Stimulated activated CD4-positive, alpha-beta T cell treated with anti-CD3 and anti-CD28 coated beads, Interleukin-4, amount 100 ng/mL, for 48 hours (primary cell): ENCODE measurements at places on chromosomes 6 and 20.

GRCh38 chr6:7841781-7842468 is 68.7 kb downstream of the TXNDC5 start:
- DNase-seq: no peak

DNA sequence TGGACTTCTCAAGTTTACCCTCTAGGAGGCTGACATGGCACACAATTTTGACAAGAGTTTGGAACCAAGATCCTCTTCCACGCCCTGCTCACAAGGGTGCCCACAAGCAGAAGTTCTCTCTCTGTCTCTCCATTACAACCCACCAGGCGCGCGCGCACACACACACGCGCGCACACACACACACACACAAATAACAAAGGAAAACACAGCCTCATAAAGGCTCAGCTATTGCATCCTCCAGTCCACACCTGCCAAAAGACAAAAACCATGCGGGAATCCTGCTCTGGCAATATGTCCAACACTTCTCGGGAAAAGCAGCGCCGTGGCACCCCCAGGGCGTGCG is 870 bp downstream of the PAK5 start:
- no peak for DNase-seq

DNA sequence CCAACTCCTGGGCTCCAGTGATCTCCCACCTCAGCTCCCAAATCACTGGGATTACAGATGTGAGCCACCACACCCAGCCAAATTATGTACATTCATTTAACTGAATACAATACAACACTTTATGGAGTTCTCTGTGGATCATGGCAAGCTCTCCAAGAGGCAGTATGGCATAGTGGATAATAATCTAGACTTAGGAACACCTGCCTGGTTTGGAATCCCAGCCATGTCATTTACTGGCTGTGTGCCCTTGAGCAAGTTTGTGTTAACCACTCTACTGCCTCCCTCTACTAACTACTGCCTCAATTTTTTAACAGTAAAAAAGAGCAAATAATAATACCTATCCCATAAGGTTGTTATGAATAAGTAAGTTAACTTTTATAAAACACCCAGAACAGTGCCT is 1.9 kb upstream of the ETV7 start:
- no peak for DNase-seq

DNA sequence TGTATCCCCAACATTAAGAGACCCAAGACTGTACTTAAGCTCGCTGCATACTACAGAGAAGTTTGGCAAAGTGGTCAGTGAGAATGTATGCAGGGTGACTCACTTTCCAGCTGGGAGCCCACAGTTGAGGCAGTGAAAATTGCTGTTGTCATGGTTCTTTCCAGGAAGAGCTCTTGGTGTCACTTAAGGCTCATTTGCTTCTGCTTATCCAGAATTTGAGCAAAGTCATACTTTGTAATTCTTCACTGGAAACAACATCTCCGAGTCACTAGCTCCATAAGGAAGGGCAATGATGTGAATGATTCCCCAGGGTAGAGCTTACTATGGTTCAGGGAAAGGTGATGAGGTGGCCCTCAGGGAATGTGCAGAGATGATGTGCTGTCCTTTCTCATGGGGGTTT is 65.4 kb upstream of the FBXL4 start:
- no peak for DNase-seq

DNA sequence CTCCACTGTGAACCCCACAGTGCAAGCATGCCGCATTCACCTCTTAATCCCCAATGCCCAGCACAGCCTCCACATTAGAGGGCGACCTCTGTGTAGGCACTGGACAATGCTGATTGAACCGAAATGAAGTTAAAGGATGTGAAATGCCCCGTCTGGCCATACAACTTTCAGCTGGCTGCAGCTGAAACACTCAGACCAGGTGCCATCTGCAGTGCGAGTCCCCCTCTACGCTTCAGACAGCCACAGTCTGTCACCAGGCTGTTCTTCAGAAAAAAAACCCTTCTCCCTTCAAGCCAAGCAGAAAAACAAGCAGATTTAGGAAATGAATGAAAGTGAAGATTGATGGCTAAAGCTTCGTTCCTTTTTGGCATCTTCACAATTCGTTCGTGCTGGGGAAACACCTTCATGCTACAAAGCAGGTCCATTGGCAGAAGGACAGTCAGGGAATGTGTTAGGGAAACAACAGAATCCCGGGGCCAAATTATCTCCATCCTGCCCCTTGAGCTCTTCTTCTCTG is 44.7 kb downstream of the TNFAIP3 start:
- DNase-seq: no peak

DNA sequence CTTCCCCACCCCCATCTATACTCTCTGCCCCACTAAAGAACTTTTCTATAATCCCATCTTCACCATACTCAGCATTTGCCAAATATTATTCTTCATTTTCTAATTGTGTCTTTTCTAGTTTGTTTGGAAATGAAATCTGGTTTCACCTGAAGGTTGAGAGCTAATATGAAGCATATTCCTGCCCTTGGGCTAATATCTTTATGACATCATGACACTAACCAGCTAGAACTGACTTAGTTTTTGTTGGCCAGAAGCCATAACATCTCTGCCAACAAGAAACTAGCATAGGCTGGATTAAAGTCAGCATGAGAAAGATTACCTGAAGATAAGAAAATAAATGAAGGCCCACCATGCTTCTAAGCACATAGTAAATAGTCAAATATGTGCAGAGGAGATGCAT is 16.7 kb downstream of the UNC5CL start:
- DNase-seq: no peak

DNA sequence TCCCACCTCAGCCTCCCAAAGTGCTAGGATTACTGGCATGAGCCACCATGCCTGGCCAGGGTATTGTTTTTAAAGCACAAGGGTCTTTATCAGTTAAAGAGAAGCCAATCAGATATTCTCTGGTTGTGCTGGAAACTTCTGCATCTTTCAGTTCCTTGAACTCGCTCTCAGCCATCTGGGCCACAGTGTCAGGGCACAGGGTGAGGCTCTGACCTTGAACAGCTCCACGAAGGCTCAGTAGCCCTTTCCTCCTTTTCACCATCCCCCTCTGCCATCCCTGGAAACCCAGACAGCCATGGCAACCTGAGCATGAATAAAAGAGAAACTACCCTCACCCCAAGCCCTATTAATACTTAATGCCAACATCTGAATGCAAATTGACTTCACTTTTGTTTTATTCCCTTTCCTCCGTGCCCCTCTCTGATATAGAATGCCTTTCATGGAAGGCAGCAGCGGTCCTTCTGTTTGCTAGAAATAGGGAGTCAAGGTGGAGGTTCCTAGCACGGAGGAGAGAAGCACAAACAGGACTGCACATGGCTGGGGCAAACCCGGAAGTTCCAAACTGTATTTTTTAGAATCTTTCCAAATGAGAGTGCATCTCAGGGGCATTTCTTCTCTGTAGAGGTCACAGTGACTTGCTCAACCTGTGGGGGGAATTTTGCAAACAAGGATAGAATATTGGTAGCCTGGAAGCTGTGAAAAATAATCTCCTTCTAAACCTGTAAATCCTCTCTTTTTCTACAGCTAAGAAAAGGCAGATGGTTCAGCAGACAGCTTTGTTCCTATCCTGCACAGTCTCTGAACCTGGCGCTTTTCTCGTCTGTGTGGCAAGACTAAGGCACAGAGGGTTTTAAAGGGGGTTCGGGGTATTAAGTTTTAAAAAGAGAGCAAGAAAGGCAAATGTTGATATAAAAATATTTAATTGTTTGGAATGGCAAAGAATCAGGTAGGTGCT is 176.4 kb upstream of the RREB1 start:
- no peak for DNase-seq

GRCh38 chr6:115064680-115065079 is 721.9 kb upstream of the HS3ST5 start:
- DNase-seq: no peak

DNA sequence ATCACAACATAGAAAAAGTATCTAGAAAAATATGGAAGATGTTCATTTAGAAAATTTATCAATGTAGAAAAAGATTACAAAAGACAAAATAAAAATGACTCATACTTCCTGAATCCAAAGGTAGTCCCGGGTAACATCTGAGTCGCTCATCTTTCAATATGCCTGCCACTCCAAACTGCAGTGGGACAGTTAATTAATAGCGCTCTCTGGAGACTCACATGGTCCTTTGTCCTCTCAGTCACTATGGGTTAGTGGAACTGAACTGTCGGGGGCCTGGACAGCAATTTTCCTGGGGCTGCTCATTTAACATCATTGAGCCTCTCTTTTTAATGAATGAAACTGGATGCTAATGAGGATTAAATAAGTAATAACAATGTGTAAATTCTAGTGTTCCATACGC is 103.4 kb downstream of the MAP3K4 start:
- no peak for DNase-seq

GRCh38 chr6:56789879-56790278 is 147.2 kb upstream of the DST start:
- no peak for DNase-seq

DNA sequence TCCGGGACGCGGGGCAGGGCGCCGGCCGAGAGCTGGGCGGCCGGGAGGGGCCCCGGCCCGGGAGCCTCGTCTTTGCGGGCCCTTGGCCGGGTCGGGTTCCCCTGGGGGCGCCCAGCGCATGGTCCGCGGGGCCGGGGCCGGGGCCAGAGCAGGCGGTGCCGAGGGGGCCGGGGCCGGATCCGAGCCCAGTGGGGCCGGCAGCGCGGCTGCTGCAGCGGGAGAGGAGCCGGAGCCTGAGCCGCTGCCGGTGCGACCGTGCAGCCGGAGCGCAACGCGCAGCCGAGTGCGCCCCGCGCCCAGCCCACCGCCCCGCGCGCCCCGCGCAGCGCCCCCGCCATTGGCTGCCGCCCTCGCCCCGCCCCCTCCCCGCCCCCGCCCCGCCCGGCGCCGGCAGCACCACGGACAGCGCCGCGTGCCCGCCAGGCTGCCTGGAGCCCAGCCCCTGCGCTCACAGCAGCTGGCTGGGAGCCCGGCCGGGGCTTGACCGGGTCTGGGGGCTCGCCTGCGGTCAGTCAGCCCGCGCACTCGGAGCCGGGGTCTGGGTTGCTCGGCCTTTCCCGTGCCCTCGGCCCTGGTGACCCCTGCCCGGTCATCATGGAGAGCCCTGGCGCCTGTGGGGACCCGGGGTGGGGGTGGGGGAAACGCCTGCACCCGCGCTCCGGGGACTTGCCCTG is at the start of gene HRH3:
HRH3 (minus strand) TSS at position 287 of the 674 bp plus-strand sequence. CDS start 308 bp downstream, outside the sequence.
- no peak for DNase-seq

DNA sequence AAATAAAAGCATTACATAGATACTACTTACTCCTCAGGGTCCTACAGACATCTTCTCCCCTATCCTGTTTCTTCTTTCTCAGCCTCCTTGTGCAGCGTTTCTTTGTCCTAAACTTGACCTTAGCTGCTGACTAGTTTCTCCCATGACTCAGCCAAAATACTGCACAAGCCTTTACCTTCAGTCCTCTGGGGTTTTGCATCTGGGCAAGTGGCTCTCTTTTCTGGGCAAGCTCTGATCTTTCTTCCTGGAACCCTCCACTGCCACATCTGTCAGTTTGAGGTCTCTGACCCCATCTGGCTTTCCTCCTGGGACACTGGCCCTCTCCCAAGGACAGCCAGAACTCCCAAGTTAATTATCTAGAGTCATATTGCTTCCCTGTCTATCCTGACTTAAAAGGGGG is 838.4 kb downstream of the DHX35 start:
- no peak for DNase-seq
